ENCODE measurements at places on chromosomes 12 and 14. TPM values are rescaled to one million over a fixed set of nuclear protein-coding genes. Genes with fewer than 3 reads are reported as not detected.

The BATF gene
- total RNA-seq: 2.3 TPM

The VASH1 gene
- total RNA-seq: 13.0 TPM

The SCN8A gene
- 0.82 TPM for total RNA-seq

- peak; percentile 55 for DNase-seq
- no peak overlapping the region for H3K27ac ChIP-seq
- H3K4me1 ChIP-seq: no peaks in the 10 kb centered on the region
- peaks cover 6% of the 10 kb centered on the region for H3K27me3 ChIP-seq
- no peaks in the 10 kb centered on the region for H3K36me3 ChIP-seq
- no peak overlapping the region for H3K4me3 ChIP-seq
These were observed 590 bp upstream of the CEBPE start for GRCh38 chr14:23119363-23120327.

DNA sequence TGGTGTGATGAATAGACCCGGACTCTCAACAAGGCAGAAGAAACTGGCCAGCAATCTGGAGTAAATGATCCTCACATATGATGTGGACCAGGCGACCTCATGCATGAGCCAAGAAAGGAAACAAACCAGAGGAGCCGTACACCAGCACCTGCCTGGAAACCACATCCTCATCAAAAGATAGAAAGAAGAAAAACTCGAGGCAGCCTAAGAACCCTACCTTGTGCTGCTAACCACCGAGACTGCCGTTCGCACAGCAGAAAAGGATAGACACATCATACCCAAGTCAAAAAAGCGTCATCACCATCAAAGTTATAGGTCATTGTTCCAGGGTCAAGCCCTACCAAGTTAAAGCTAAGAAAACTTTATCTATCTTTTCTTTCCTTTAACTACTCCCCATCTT, 66.7 kb downstream of the RESF1 start:
- no peak overlapping the region for H3K4me3 ChIP-seq
- no peak overlapping the region for H3K27ac ChIP-seq
- no peak for DNase-seq
- no peaks in the 10 kb centered on the region for H3K4me1 ChIP-seq
- no peaks in the 10 kb centered on the region for H3K36me3 ChIP-seq
- no peaks in the 10 kb centered on the region for H3K27me3 ChIP-seq

- peaks cover 33% of the 10 kb centered on the region for H3K4me1 ChIP-seq
- H3K36me3 ChIP-seq: peaks cover 20% of the 10 kb centered on the region
These were observed 2.2 kb upstream of the NFKBIA start for GRCh38 chr14:35406506-35407305.

DNA sequence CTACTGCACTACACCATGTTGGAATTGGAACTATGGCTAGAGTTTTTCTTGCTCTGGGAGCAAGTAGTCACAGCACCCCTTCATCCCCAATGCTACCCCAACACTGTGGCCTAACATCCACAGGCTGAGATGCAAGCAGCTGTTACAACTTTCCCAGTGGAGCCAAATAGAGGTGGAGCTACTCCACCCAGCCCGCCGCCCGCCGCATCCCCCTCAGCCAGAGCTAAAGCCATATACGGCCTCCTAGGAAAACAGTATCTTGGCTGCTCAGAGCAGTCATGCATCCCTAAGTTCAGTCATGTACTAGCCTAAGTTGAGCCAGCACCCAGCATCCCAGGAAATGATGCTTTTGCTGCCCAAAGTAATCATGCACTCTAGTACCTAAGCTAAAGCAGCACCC, 17.2 kb upstream of the GARIN2 start:
- no peaks in the 10 kb centered on the region for H3K4me1 ChIP-seq
- H3K36me3 ChIP-seq: no peaks in the 10 kb centered on the region
- H3K27ac ChIP-seq: no peak overlapping the region
- H3K4me3 ChIP-seq: no peak overlapping the region
- DNase-seq: no peak

GRCh38 chr14:42299692-42300091, 693.0 kb downstream of the LRFN5 start:
- no peak for DNase-seq
- no peak overlapping the region for H3K27ac ChIP-seq
- H3K36me3 ChIP-seq: no peaks in the 10 kb centered on the region
- no peak overlapping the region for H3K4me3 ChIP-seq

DNA sequence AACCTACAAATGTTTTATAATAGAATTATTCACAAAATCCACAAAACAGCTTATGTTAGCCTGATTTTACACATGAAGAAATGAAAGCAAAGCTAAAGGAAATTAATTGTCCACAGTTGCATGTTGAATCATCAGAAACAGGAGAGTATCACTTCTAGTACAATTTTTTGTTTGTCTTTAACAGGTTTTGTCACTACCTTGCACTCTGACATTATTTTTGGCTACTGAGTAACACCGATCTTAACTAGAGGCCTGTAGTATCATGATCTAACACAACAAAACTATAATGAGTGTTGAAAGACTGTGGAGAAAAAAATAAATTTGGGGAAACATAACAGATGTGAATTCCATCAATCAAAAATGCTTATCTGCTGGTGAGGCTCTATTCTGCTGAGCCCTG, 60.1 kb downstream of the TAOK3 start:
- no peak overlapping the region for H3K4me3 ChIP-seq
- no peaks in the 10 kb centered on the region for H3K36me3 ChIP-seq
- no peak overlapping the region for H3K27ac ChIP-seq
- no peak for DNase-seq

GRCh38 chr12:68138480-68138879, 21.1 kb downstream of the IFNG start:
- no peaks in the 10 kb centered on the region for H3K27me3 ChIP-seq
- H3K4me1 ChIP-seq: no peaks in the 10 kb centered on the region
- no peak for DNase-seq
- no peak overlapping the region for H3K4me3 ChIP-seq
- H3K36me3 ChIP-seq: no peaks in the 10 kb centered on the region

GRCh38 chr12:57236201-57236924, 6.9 kb downstream of the SHMT2 start:
- no peak for DNase-seq
- H3K27ac ChIP-seq: no peak overlapping the region
- peaks cover 38% of the 10 kb centered on the region for H3K27me3 ChIP-seq
- peak overlapping the region; percentile 4 for H3K4me3 ChIP-seq
- H3K4me1 ChIP-seq: peaks cover 32% of the 10 kb centered on the region

DNA sequence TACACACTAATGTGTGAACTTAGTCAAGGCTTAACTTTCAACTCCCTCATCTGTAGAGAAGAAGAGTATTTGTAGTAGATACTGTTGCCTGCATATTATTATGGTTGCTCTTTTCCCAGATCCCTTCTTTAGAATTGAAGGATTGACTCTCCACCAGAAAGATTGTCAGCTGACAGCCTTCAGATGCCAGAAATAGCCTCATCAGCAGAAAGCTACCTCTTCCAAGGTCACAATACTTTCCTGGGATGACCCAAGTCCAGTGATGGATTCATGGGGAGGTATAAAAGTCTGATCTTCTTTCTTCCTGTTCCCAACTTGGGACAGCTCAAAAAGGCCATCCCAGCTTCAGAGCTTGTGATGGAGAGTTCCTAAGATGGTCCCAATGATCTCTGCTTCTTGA, 78.2 kb downstream of the TBX5 start:
- H3K27ac ChIP-seq: no peak overlapping the region
- no peaks in the 10 kb centered on the region for H3K27me3 ChIP-seq
- no peaks in the 10 kb centered on the region for H3K36me3 ChIP-seq
- H3K4me3 ChIP-seq: no peak overlapping the region

Measured in sigmoid colon (tissue), 7 donors.